ENCODE measurements at places on chromosomes 2 and 18.

- no peak for DNase-seq
Measured at GRCh38 chr18:32420084-32420750, 50.5 kb downstream of the GAREM1 start.

GRCh38 chr2:219739066-219739465 is 111.6 kb downstream of the SLC4A3 start:
- no peak for DNase-seq

DNA sequence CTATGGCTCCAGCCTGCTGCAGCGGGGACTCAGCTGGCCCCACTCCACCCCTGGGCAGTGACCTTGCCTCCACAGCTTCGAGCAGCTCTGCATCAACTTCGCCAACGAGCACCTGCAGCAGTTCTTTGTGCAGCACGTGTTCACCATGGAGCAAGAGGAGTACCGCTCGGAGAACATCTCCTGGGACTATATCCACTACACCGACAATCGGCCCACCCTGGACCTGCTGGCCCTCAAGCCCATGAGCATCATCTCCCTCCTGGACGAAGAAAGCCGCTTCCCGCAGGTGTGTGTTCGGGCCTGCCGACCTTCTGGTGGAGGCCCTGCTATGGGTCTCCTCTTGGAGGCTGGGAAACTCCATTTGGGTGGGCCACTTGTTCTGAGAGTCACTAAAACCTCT is 48.6 kb downstream of the MYO7B start:
- no peak for DNase-seq

DNA sequence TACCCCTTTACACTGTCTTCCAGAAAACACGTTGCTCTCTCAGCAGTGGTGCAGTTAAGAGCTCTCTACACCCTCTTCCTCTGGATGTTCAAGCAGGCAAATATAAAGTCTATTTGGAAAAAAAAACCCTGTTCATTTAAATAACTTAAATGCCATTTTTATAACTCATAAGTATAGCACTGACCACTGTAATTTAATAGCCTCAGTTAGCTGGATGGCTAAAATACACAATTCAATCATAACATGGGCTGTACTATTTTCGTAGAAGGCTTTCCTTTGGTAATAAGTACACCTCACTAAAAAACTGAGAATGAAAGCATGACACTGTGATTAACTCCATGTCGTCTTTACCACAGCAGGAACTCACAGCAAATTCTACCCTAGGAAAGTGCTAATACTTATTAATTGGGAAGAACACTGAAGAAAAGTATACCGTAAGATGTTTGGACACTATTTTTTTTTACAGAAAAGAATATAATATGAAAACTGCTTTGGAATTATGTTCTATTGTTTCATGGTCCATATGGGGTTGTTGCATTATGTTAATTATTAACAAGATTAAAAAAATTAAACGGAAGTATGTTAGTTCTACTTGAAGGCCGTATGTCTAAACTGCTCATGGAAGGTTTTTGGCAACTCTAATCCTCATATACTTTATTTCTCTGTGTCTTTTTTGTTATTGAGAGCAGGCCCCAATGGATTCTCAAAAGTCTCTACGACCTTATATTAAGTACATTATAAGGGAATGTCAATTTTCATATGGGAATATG is 269.1 kb downstream of the ZNF385B start:
- no peak for DNase-seq

GRCh38 chr2:122100346-122100745 is 344.9 kb downstream of the TSN start:
- no peak for DNase-seq

DNA sequence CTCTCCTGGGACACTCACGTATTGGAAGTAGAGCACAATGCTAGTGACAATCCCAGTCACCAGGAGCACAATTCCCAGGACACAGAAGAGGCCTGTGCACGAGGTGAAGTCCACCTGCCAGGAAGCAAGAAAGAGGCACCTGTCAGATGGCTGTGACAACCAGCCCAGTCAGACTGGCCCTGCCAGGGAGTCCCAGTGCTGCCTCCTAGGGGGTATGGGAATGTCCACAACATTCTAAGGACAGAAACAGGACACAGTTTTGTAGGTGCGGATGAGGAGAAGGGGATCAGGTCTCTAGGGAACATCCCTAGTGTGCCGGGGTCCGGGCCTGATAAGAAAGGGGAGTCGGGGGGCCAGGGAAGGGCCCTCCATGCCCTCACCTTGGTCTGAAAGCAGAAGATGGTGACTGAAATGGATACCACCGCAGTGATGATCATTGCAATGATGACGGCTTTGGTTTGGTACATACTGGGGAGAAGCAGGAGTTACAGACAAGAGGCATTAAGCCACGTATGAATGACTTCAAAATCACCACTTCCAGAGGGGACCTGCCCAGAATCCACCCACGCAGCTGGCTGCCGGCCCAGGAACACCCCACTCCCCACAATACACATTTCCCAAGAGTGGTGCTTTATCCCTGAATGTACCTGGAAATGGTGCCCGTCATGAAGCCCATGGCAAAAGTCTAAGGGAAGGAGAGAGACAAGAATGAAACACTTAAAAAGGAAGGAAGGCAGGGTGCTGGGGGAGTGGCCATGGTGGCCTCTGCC is 6.9 kb downstream of the PNKD start:
- no peak for DNase-seq
